ENCODE measurements at places on chromosomes 4 and X. TPM values are rescaled to one million over a fixed set of nuclear protein-coding genes. Genes with fewer than 3 reads are reported as not detected.

DNA sequence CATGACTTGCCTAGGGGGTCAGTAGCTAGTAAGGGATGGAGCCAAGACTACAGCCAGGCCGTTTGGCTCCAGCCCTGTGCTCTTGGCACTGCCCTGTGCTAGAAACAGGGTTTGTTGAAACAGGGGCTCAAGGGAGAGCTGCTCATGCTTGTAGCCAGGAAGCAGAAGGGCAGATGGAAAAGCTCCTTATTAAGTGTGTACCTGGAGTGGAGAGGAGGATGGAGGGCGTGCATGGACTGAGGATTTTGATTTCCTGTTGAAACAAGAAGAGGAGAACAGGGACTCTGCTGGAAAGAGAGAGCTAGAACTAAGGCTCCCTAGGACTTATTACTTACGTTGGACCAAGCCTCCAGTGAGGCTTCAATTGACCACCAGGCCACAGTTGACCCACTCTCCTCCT is 363.0 kb downstream of the MID1IP1 start:
- H3K4me1 ChIP-seq: no peaks in the 10 kb centered on the region
- no peak overlapping the region for H3K4me3 ChIP-seq
- DNase-seq: no peak
- no peaks in the 10 kb centered on the region for H3K27me3 ChIP-seq
- H3K27ac ChIP-seq: no peak overlapping the region

ODAPH gene
- not detected for total RNA-seq

DNA sequence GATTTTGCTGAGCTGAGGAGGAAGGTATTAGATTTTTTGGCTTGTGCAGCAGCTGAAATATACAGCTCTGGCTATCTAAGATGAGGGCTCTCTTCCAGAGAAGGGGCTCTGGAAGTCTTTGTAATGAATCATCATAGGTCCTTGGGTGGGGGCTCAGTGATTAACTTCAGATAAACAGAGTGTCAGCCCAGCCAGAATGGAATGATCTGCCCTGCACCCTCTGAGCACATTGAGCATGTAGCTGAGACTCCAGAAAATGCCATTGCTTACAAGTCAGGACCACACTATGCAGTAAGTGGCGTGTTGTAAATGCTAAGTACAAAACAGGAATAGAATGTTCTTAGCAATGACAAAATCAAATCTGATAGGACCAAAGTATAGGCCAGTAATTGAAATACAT is 836.0 kb downstream of the PDHA2 start:
- H3K4me3 ChIP-seq: no peak overlapping the region
- DNase-seq: no peak
- no peaks in the 10 kb centered on the region for H3K27me3 ChIP-seq
- no peaks in the 10 kb centered on the region for H3K4me1 ChIP-seq

GRCh38 chr4:55393461-55394320 is 2.1 kb upstream of the TMEM165 start:
- H3K27ac ChIP-seq: no peak overlapping the region
- H3K4me3 ChIP-seq: no peak overlapping the region
- H3K36me3 ChIP-seq: no peaks in the 10 kb centered on the region
- no peaks in the 10 kb centered on the region for H3K4me1 ChIP-seq
- no peaks in the 10 kb centered on the region for H3K27me3 ChIP-seq

DNA sequence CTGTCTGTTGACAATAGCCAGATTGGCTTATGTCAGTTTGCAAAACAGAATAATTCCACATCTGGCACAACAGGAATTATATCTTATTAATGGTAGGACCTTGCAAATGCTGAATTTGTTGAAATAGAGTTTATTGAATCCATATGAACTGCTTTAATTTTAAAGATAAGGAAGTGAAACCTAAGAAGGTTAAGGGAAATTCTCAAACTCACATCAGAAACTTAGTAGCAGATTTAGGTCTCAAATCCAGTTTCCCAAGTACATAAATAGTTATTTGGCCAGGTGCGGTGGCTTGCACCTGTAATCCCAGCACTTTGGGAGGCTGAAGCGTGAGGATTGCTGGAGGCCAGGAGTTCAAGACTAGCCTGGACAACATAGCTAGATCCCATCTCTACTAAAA is 117.1 kb downstream of the HNRNPD start:
- H3K4me3 ChIP-seq: no peak overlapping the region
- H3K36me3 ChIP-seq: no peaks in the 10 kb centered on the region
- no peak for DNase-seq
- H3K27ac ChIP-seq: no peak overlapping the region
- no peaks in the 10 kb centered on the region for H3K27me3 ChIP-seq
- no peaks in the 10 kb centered on the region for H3K4me1 ChIP-seq

- no peak overlapping the region for H3K4me3 ChIP-seq
- peaks cover 4% of the 10 kb centered on the region for H3K36me3 ChIP-seq
- H3K27ac ChIP-seq: no peak overlapping the region
- H3K27me3 ChIP-seq: no peaks in the 10 kb centered on the region
Measured at GRCh38 chr4:7808752-7809151, 130.9 kb downstream of the AFAP1 start.

DNA sequence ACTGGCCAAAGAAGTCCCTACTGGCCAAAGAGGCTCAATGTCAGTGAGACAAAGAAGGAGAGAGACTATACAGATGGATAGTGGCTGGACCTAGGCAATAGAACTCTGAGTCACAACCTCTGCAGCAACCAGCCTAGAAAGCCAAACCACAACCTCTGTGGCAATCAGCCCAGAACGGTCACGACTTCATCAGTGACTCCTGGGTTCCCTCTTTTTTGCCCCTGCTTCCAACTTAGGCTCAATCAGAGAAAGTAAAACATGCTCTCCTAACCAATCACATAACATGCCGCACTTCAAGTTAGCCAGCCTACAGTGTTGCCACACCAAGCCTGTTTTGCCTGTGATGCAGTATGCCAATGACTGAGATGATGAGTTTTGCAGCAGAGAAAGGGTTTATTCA is 203.4 kb downstream of the ANAPC10 start:
- no peaks in the 10 kb centered on the region for H3K36me3 ChIP-seq
- H3K27ac ChIP-seq: no peak overlapping the region
- no peaks in the 10 kb centered on the region for H3K4me1 ChIP-seq
- no peak for DNase-seq
- H3K4me3 ChIP-seq: no peak overlapping the region

MGST2 gene
- 157 TPM for total RNA-seq

POU3F4 gene
- total RNA-seq: not detected

LPAR4 gene
- 0.15 TPM for total RNA-seq

- no peak overlapping the region for H3K27ac ChIP-seq
- DNase-seq: no peak
- no peaks in the 10 kb centered on the region for H3K36me3 ChIP-seq
Measured at GRCh38 chr4:108601106-108601505, 19.3 kb upstream of the RPL34 start.

HTRA3 gene
- total RNA-seq: 1.3 TPM

GRCh38 chr4:145731028-145731427 is 51.1 kb downstream of the C4orf51 start:
- no peak overlapping the region for H3K4me3 ChIP-seq
- no peak overlapping the region for H3K27ac ChIP-seq
- no peaks in the 10 kb centered on the region for H3K27me3 ChIP-seq
- H3K36me3 ChIP-seq: no peaks in the 10 kb centered on the region
- peak; percentile 74 for DNase-seq

GRCh38 chr4:153221783-153222706 is 17.8 kb downstream of the TRIM2 start:
- peak; percentile 77 for DNase-seq
- no peaks in the 10 kb centered on the region for H3K4me1 ChIP-seq
- no peaks in the 10 kb centered on the region for H3K36me3 ChIP-seq
- peak overlapping the region; percentile 88 for H3K27ac ChIP-seq
- H3K4me3 ChIP-seq: peak overlapping the region; percentile 47

USP17L12 gene
- not detected for total RNA-seq

DNA sequence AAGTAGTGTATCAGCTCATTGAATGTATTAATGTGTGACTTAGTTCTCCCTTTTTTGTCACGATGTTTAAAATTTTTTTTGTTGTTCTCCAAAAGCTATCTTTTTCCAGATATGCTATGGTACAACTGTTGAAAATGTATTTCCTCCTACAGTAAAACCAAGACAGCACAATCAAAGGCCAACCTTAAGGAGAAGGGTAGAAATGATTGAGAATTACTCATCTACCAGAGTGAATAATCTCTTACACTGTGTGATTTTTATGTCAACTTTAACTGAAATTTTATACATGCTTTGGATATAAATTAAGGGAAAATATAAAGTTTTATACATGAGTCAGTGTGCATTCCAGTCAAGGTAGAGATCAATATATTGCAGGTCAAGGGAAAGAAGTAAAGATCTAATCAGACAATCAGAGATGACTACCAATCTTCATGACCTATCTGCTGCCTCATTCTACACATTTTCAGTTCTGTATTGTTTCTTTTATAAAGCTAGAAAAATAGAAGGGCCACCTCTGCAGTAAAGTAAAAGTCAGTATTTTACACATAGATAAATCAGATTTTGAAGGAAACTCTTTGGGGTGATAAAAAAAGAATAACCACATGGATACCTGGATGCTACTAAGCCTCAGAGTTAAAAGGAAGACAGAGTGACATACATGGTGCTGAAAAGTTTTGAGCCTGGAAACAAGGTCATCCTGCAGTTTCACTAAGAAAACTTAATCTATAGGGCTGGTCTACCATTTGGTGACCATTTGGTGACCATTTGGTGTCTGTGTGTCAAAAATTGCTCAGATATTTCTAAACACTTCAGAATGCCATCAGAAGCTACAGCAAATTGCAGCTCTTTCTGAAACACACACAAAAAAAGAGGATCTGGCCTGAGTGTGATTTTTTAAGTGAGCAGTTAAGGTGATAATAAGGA is 1.6 kb downstream of the FAM13A start:
- no peaks in the 10 kb centered on the region for H3K36me3 ChIP-seq
- no peaks in the 10 kb centered on the region for H3K4me1 ChIP-seq
- no peaks in the 10 kb centered on the region for H3K27me3 ChIP-seq
- no peak overlapping the region for H3K27ac ChIP-seq

DNA sequence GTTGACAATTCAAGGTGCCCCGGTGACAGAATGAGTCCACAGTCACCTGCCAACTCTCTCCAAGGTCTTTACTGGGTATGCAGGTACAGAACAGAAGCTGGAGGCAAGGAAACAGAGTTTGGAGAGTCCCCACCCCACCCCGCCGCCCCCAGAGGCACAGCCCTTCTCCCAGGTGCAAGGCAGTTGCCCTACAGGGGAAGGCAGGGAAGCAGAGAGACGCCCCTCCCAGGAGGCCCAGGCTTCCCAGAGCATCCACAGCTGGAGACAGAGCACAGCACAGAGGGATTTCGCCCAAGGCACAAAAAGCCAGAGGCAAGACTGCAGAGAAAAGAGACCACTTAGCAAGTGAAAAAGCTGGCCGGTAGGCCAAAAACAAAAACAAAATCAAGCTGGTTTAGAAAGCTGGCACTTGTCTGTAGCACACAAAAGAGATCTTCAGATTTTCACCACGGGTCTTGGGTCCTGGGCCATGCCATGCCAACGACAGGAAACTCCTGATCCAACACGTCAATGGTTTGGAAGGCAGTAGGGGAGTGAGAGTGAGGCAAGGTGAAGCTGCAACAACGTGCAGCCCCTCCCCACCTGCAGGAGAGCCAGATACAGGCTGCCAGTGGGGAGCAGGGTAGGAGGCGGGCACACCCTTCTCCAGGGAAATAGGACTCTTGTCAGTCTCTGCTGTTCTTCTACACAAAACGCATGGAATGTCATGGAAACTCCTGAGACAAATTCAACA is 113.3 kb downstream of the AFAP1 start:
- no peaks in the 10 kb centered on the region for H3K36me3 ChIP-seq
- peaks cover 14% of the 10 kb centered on the region for H3K4me1 ChIP-seq
- no peak for DNase-seq
- H3K27me3 ChIP-seq: no peaks in the 10 kb centered on the region

DNA sequence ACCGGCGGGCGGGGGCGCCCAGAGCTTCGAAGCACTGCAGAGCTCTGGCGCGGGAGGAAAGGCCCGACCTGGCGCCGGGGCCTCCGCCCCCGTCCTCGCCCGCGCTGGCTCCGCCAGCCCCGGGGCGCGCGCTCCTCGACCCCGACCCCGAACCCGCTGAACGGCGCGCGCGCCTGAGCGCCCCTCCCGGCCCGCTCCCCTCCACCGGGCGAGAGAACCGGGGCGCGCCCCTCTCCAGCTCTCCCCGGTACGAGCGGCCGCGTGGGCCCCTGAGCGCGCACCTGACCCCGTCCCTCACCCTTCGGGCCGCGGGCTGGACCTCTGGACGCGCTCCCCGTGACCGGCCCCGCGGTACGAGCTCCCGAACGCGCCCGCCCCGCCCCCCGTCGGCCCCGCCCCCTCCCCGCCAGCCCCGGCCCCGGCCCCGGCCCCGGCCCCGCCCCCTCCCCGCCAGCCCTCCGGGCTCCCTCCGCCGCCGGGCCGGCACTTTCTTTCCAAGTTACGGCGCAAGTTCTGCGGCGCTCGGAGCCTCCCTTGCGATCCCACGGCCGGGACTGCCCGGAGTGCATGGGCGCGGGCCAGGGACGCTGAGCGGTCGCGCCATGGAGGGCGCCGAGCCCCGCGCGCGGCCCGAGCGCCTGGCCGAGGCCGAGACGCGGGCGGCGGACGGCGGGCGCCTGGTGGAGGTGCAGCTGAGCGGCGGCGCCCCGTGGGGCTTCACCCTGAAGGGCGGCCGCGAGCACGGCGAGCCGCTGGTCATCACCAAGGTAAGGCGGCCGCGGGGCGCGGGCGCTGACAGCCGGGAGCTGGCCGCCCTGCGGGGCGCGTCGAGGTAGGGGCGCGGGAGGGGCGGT is at the start of gene SHROOM2:
TSS of gene SHROOM2 (plus strand) at position 486 of the 854 bp plus-strand sequence. CDS start at position 603, 117 bp downstream.
- peak; percentile 24 for DNase-seq
- H3K27ac ChIP-seq: peak within 1 kb of the TSS; percentile 47
- H3K4me1 ChIP-seq: no peaks in the 10 kb centered on the region
- H3K27me3 ChIP-seq: peaks cover 9% of the 10 kb centered on the region
- no peaks in the 10 kb centered on the region for H3K36me3 ChIP-seq

Measured in colonic mucosa (tissue), 4 donors.